ENCODE measurements at places on chromosomes 2 and 18.

GRCh38 chr2:240624950-240625621 lies at the start of gene GPR35:
Gene GPR35 (plus strand): TSS chr2:240625480. CDS start chr2:240629953, 4,473 bp downstream.
- peak; percentile 46 for DNase-seq

GRCh38 chr2:23633966-23634365 lies 249.0 kb downstream of the KLHL29 start:
- no peak for DNase-seq

DNA sequence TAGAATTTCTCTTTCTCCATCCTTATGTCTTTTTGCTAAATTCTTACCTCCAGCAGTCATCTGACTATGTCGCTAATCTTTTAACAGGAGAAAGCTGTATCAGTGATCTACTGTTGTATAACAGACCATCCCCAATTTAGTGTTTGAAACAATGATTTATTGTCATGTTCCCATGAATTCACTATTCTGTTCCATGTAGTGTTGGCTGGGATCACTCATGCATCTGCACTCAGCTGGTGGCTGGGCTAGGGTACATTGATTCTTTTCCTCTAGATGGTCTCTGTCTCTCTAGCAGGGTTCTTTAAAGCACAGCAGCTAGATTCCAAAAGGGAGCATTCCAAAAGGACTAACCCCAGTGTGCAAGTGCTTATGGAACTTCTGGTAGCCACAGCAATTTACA lies 184.2 kb upstream of the FANCL start:
- no peak for DNase-seq

- no peak for DNase-seq
Observed at GRCh38 chr2:219907011-219907365, 279.6 kb downstream of the SLC4A3 start.

DNA sequence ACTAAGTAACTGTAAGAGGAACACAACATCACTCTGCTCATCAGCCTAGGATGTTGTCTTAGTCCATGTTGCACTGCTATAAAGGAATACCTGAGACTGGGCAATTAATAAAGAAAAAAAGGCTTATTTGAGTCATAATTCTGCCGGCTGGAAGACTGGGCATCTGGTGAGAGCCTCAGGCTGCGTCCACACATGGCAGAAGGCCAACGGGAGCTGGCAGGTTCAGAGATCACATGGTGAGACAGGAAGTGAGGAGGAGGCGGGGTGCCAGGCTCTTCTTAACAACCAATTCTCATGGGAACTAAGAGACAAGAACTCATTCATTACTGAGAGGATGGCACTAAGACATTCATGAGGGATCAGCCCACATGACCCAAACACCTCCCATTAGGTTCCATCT lies 46.8 kb downstream of the EPG5 start:
- peak; percentile 64 for DNase-seq

DNA sequence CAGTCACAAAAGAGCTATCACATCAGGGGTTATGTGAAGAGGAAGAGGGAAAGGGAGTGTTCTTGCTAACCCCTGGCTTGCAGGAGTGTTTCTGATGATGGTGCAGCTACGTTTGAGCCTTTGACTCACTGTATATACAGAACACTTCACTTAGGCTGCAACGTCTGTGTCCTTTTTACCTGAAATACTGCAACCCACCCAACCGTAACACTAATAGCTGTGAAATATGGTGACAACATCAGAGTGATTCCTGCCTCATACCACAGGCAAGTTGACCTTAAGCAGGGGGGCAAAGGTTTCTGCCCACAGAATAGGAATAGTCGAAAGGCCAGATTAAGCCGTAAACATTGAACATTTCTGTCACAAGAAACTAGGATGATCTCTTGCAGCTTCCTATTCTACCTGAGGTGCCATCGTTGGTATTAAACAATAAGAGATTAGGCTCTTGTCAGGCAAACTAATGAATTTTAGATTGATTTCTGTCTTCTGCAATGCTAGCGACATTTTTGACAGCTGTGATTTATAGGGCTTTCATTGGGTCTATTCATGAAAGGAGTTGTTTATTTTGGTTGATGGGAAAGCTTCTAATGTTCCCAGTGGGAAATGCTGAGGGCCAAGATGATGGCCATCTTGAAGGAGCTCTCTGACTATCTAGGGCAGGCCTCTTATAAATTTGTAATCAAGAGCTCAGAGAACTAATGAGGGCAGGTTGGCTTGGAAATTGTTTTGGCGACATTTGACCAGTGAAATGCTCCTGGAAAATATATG lies 316.8 kb downstream of the PIK3C3 start:
- no peak for DNase-seq

GRCh38 chr2:104468846-104469245 lies 385.1 kb upstream of the POU3F3 start:
- DNase-seq: no peak

DNA sequence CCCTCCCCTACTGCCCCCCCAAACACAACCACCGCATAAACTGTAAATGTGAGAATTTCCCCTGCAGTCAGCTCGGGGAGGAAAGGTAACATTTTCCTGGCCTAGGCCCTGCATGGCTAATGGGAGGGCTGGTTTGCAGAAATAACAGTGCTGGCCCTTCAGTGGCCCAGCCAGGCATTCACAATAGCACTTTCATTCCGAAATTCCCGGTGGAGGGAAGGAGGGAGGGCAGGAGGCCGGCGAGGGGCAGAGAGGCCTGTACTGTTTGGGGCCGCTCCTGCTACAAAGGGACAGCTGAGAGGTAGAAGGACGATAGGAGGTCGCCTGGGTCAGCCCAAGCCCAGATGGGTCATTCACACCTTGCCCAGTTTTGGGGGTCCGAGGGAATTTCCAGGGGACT lies 11.3 kb downstream of the CYP26B1 start:
- no peak for DNase-seq

DNA sequence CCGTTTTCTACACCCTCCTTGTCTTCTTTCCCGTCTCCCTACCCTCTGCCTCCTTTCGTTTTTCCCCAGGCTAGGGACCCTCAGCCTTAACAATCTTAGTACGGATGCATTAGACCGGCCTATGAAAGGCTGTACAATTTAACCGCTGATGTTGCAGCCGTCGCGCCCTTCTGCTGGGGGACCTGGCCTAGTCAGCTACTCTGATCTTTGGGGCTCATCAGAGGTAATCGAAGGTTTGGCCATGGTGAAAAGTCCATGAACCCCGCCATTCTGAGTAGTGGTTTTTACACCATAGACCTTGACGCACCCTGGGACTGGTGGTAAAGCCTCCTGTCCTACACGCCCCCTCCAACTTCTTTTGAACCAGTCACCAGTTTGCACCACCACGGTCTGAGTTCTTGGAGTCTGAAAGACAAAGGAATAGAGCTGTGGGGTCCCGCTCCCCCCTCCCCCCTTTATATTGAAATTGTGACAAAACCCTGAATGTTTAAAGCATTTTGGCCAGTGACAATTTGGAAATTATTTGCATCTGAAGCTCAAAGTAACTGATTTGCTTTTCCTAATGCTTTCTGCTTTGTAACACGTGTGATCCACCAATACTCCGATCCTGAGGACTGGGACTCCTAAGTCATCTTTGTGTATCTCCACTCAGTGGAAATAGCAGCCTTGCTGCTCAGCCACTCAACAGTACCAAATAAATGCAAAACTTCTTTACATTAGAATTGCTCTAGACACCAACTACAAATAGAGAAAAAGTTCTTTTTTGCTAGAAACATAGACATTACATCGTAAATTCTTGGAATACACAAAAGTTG lies 642 bp upstream of the SRSF7 start:
- DNase-seq: no peak

DNA sequence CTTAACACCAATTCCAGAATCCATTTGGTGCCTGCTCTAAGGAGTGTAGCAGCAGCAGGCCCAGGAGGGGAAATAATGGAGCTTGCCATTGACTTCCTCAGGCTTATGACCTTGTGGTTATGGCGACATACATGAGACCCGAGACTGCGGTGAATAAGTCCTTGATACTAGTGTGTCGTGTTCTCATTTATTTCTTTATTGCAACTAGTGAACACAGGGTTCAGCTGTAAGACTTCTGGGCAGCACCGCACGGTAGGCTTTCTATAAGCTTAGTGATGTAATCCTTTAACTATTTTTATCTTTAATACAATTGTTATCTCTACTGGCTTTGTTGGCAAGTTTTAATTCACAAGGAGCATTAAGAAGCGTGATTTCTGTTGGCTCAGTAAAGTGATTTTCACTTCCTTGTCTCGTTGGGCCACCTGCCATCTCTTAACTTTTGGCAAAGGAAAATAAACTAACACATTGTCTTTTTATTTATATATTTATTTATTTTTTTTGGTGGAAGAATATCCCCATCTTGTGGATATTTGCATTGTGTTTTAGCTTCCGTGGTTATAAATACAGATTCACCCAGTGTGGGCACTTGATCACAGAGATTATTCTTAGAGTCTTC lies 139.8 kb downstream of the LTBP1 start:
- DNase-seq: peak; percentile 48

- DNase-seq: no peak
Observed at GRCh38 chr2:37090019-37090477, 5.7 kb downstream of the GPATCH11 start.

DNA sequence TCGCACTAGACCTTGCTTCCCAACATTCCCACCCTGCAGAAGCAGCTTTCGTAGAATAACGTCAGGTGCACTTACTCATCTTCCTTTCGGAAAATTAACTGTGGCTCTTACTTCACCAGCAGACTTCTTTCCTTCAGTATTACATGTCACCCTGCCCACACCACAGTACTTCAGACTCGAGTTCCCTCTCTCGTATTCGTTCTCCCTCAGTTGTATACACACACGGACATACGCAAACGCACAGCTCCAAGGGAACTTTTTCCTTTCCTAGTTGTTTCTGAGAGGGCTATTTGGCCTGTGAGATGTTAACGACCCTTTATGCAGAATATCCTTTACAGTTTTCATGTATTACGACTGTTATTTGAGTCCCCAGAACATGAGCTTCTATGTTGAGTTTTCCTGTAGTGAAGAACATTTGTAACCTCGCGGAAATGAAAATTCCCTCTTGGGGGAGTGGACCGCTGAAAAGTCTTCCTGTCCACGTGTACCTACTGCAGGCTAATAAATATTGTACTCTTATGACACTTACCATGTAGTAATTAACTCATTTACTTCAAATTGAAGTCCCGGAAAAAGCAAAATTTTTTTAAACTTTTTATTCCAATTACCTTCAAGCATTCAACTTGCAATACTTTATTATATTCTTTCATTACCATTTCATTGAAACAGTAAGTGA lies 908 bp downstream of the ERLEC1 start:
- DNase-seq: peak; percentile 25

- DNase-seq: no peak
Observed at GRCh38 chr2:238966072-238966937, 118.4 kb downstream of the TWIST2 start.

DNA sequence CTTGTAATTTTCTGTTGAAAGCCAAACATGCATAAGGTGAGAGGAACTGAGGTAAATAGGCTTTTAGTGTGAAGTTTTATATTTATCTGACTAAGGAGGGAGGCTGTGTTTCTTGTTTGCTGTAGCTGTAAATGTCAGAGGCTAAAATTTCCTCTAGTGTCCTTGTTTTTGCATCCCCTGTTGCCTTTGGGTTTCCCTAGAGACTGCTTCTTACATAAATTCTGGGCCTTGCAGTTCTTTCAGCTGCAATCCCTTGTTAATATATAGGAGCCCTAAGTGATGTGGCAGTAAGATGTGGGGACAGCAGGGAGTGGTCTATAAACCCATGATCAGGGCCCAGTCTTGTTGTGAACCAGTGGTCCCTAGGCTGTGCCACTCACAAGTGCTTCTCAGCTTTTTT lies 7.5 kb upstream of the IMP4 start:
- no peak for DNase-seq

- no peak for DNase-seq
Observed at GRCh38 chr2:125837128-125837527, 818.8 kb upstream of the GYPC start.

GRCh38 chr2:201880993-201881611 lies 74.8 kb downstream of the CDK15 start:
- no peak for DNase-seq

DNA sequence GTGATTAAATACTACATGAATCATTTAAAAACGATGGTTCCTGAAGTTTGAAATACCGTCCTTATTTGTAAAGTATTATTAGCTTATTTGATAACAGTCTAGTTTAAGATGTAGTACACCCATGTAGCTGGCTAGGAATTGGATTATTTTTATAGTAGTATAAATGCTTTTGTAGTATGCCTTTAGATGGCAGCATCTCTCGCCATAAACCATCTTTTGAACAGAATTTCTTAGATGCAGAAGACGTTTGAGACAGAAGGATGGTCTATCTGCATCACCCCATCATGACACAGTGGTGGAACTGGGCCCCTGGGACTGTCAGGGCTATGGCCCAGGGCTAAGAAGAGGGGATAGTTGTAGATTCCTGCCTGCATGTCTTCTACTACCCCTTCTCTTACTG lies 152.7 kb downstream of the WDSUB1 start:
- DNase-seq: peak; percentile 43

GRCh38 chr18:22831441-22831904 lies 101.7 kb upstream of the RBBP8 start:
- DNase-seq: peak; percentile 78

DNA sequence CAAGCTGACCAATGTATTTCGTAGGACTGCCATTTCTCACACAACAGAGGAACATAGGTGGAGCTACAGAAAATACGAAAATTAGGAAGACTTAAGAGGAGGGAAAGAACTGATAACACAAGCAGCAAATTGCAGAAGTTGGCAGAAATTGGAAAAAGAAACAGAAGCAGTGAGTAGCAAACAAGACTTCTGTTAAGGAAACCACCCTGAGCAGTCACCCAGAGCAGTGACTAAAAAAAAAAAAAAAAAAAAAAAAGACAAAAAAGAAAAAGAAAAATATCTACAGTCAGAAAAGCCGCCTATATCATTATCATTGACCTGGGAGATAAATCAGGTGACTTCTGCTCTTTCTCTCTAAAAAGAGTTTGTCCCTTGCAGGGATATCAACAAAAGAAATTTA lies 21.4 kb downstream of the STK17B start:
- no peak for DNase-seq

- DNase-seq: no peak
Observed at GRCh38 chr2:234565201-234565600, 68.3 kb upstream of the ARL4C start.

DNA sequence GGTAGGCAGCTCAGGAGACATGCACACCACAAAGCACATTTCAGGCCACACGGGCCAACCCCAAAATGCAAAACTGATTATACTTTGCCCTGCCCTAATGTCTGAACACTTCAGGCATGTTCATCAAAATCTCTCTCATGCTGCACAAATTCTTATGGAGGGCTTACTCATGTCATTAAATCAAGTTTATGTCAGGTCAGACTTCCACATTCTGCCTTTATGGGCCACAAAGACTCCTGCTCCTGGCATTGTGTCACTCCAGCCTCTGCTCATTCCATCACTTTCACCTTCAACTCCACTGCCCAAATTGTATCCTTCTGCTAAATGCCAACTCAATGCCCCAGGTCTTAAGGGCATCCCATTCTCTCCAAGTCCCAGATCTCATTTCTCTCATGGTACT lies 9.2 kb downstream of the UXS1 start:
- no peak for DNase-seq

- peak; percentile 59 for DNase-seq
Observed at GRCh38 chr2:76861708-76862107, 660.5 kb downstream of the LRRTM4 start.

DNA sequence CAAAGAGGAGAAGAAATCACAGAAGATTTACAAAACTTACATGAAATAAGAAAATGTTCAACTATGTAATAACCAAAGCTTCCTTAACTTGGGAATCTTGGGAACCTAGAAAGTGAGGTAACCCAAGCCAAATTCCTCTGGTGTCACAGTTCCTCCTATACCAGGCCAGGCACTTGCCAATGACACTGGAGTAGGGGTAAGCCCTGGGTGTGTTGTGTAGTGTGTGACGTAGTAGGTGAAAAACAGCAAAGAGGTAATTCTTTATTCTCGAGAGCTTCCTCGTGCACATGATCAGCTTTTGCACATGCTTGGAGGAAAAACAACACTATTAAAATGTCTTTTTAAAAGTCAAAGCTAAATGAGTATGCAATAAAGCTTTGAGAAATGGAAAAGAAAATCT lies 118.0 kb downstream of the METTL8 start:
- DNase-seq: no peak

Measured in astrocyte of the spinal cord (primary cell).